ENCODE measurements at places on chromosomes 1 and 21. TPM values are rescaled to one million over a fixed set of nuclear protein-coding genes. Genes with fewer than 3 reads are reported as not detected.

The OR2W3 gene
- not detected for total RNA-seq

The TINAGL1 gene
- total RNA-seq = 6.1 TPM

The AIM2 gene
- total RNA-seq = not detected

The RNF207 gene
- total RNA-seq = 115 TPM

The PRAMEF5 gene
- not detected for total RNA-seq

The SPRR2G gene
- total RNA-seq = not detected

The CSF3R gene
- 0.31 TPM for total RNA-seq

Data from Panc1 (cell line).